HT-29 (cell line): ENCODE measurements at places on chromosomes 12 and 14. TPM values are rescaled to one million over a fixed set of nuclear protein-coding genes. Genes with fewer than 3 reads are reported as not detected.

Gene IL26
- total RNA-seq: not detected in 2 replicates

Gene CGRRF1
- total RNA-seq: 1.1 and 2.6 TPM in 2 replicates

Gene KICS2
- total RNA-seq: 7.1 and 9.0 TPM in 2 replicates

Gene KIF5A
- not detected in 2 replicates for total RNA-seq

Gene MUCL1
- not detected in 2 replicates for total RNA-seq

Gene CISTR
- not detected in 2 replicates for total RNA-seq

Gene GTF2H3
- 10.7 and 13.1 TPM in 2 replicates for total RNA-seq
